CD4-positive, alpha-beta T cell (primary cell): ENCODE measurements at places on chromosomes 12 and 14.
A peak's percentile ranks its signal among the peaks of the same experiment; 100 is the strongest.

- DNase-seq = no peak
- H3K27me3 ChIP-seq = no peaks in the 10 kb centered on the region
- H3K36me3 ChIP-seq = no peaks in the 10 kb centered on the region
- no peaks in the 10 kb centered on the region for H3K4me1 ChIP-seq
- no peak overlapping the region for H3K27ac ChIP-seq
These were observed 141.3 kb downstream of the KTN1 start for GRCh38 chr14:55721353-55721752.

DNA sequence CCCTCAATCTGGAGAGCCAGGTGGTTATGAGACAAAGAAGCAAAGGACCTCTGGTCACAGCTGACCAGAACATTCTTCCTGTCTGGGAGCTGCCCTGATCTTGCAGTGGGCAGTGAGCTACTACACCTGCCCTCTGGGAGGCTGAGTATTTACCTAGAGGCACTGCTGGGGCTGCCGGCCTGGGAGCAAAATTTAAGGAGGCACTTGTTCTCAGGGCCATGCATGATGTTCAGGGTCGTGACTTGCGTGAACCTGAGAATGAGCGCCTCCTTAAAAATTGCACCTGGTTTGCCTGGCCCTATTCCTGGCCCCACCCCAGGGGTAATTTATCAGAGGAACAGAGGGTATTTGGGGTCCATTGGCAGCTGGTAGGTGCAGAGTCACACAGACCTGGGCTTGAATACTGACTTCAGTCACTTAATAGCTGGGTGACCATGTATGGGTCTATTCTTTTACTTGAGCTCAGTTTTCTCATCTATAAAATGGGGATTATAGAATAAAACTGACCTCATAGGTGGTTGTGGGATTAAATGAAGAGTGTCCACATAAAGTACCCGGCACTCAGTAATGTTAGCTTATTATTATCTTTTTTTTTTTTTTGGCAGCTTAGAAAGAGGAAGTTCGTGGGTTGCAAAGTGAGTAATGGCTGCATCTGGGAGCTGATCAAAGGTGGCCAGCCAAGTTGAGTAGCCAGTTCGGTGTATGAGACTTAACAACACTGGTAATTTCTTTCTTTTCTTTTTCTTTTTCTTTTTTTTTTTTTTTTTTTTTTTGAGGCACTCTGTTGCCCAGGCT, 107.4 kb upstream of the MED13L start:
- H3K36me3 ChIP-seq = no peaks in the 10 kb centered on the region
- H3K4me1 ChIP-seq = no peaks in the 10 kb centered on the region
- no peaks in the 10 kb centered on the region for H3K27me3 ChIP-seq
- H3K27ac ChIP-seq = no peak overlapping the region
- no peak for DNase-seq
- H3K4me3 ChIP-seq = no peak overlapping the region

DNA sequence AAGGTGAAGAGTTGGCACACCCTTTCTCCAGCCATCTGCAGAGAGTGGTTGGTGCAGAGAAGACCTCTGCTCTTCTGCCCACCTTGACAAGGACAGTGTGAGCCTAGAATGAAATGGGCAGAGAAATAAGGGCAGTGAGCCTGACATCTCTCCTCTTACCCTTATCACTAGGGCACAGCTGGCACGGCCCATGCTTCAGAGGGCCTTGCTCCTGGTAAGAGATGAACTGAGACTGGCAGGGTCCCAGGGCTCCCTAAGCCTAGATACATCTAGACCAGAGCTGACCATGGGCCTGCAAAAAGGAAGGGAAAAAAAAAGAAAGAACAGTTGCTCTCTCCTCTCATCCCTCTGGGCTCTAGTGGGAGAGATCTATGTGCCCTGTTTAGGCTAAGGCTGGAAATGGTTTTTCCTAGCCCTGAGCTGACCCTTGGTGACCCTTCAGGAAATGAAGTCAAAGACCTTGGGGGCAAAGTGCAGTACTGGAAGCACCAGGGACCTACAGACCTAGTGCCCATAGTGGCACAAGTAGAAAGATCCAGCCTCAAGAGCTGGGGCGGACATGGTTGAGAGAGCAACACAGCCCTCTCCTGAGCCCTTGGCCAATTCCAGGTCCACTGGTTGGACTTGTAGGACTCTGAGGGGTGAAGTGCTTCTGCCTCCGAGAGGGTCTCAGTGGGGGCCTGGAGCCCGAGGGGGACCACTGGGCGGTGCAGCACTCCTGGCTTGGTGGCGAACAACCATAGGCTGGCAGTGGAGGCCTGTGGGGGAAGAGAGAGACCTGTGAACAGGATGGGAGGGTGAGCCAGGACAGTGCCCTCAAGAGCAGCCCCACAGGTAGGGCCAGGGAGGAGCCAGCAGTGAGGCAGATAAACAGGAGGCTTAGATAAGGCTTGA, 22.0 kb downstream of the PRPF40B start:
- peaks cover 47% of the 10 kb centered on the region for H3K36me3 ChIP-seq
- no peaks in the 10 kb centered on the region for H3K27me3 ChIP-seq
- peaks cover 31% of the 10 kb centered on the region for H3K4me1 ChIP-seq
- no peak overlapping the region for H3K4me3 ChIP-seq
- DNase-seq = no peak
- H3K27ac ChIP-seq = peak overlapping the region; percentile 18

GRCh38 chr14:105343194-105343593, 28.6 kb downstream of the PACS2 start:
- no peaks in the 10 kb centered on the region for H3K27me3 ChIP-seq
- no peak overlapping the region for H3K4me3 ChIP-seq
- H3K36me3 ChIP-seq = no peaks in the 10 kb centered on the region
- DNase-seq = no peak
- H3K4me1 ChIP-seq = no peaks in the 10 kb centered on the region

DNA sequence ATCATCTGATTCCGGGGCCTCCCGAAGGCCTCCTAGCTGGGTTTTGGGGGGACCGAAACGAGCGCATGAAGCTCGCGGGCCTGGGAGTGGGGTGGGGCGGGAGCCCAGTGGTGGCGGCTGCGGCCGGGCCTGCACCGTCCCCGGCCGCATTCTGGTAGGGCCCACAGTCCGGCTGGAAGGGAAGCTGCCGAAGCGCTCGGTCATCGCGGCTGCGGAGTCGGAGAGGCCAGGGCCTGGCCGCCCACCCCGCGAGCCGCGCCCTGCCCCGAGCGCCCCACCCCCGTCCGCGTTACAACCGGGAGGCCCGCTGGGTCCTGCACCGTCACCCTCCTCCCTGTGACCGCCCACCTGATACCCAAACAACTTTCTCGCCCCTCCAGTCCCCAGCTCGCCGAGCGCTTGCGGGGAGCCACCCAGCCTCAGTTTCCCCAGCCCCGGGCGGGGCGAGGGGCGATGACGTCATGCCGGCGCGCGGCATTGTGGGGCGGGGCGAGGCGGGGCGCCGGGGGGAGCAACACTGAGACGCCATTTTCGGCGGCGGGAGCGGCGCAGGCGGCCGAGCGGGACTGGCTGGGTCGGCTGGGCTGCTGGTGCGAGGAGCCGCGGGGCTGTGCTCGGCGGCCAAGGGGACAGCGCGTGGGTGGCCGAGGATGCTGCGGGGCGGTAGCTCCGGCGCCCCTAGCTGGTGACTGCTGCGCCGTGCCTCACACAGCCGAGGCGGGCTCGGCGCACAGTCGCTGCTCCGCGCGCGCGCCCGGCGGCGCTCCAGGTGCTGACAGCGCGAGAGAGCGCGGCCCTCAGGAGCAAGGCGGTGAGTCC, at the start of gene KLC1:
TSS of gene KLC1 (plus strand) at position 528 of the 819 bp plus-strand sequence. CDS start 25,354 bp downstream, outside the sequence.
- no peaks in the 10 kb centered on the region for H3K27me3 ChIP-seq
- peak within 1 kb of the TSS; percentile 66 for H3K27ac ChIP-seq
- peak within 1 kb of the TSS; percentile 76 for H3K4me3 ChIP-seq
- peaks cover 3% of the 10 kb centered on the region for H3K36me3 ChIP-seq

DNA sequence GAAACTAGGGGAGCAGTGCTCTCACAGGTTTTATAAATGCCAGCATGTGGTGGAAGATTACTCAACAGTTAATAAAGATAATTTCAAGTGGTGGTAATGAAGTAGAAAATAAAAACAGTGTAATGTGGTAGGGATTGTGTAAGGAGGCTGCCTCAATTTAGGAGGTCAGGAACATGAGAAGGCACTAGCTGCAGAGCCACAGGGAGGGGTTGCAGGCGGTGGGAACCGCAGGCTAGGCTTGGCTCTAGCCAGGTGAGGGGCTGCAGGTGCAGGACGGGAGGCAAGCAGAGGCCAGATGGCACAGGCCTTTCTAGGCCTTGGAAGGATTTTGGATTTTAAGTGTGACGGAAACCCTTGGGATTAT, 768 bp downstream of the METTL25 start:
- DNase-seq = no peak
- peak overlapping the region; percentile 79 for H3K4me3 ChIP-seq
- no peaks in the 10 kb centered on the region for H3K27me3 ChIP-seq
- H3K27ac ChIP-seq = peak overlapping the region; percentile 95

GRCh38 chr14:32571551-32571950, 242.5 kb downstream of the AKAP6 start:
- no peak overlapping the region for H3K4me3 ChIP-seq
- H3K36me3 ChIP-seq = no peaks in the 10 kb centered on the region
- H3K4me1 ChIP-seq = no peaks in the 10 kb centered on the region
- H3K27me3 ChIP-seq = no peaks in the 10 kb centered on the region
- DNase-seq = no peak

- H3K27me3 ChIP-seq = no peaks in the 10 kb centered on the region
- no peaks in the 10 kb centered on the region for H3K4me1 ChIP-seq
- H3K27ac ChIP-seq = no peak overlapping the region
- DNase-seq = no peak
- no peak overlapping the region for H3K4me3 ChIP-seq
These were observed 20.2 kb downstream of the TMX1 start for GRCh38 chr14:51260225-51260624.

DNA sequence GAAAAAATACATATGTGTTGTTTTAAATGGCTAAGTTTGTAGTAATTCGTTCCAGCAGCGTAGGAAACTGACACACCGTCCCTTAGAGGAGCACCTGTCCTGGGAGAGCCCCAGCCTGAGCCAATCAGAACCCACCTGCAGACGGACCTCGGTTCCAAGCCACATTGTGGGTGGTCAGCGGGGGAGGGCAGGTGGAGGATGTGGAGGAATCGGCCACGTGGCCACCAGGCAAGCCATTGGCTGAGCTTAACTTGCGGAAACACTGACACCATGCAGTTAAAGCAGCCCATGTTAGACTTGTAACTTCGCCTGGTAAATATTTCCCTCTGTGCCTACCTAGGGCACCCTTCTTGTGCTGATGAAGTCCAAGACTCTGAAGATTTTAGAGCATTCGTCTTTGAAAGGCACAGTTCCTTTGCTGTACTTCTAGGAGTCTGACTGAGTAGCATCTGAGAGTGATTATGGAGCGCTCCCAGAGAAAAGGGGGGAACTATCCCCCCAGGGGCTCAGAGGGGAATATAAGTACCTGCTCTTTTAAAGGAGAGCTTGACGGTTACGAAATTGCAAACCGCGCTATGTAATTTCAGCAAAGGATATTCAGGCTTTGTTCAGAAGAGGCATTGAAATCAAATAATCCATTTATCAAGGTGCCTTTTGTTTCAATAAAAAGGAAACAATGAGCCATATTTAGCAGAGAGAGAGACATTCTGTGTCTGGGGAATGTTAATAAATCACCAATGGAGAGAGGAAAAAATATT, 135.7 kb downstream of the TMEM132C start:
- H3K27me3 ChIP-seq = no peaks in the 10 kb centered on the region
- DNase-seq = no peak
- H3K4me1 ChIP-seq = no peaks in the 10 kb centered on the region
- no peaks in the 10 kb centered on the region for H3K36me3 ChIP-seq
- no peak overlapping the region for H3K4me3 ChIP-seq

- peaks cover 26% of the 10 kb centered on the region for H3K36me3 ChIP-seq
- H3K27ac ChIP-seq = peak overlapping the region; percentile 94
- H3K27me3 ChIP-seq = no peaks in the 10 kb centered on the region
These were observed 54.0 kb downstream of the SLC38A1 start for GRCh38 chr12:46214668-46215436.
